D341Med (cell line): ENCODE measurements at places on chromosomes 5 and 9.

- DNase-seq: peak; percentile 98
Observed at GRCh38 chr9:132877824-132878694, at the start of gene AK8. Gene AK8, minus strand, starts transcription at chr9:132878284. Its CDS starts 29 bp downstream, at chr9:132878255.

GRCh38 chr9:114836769-114837168 lies 30.9 kb upstream of the TNFSF15 start:
- no peak for DNase-seq

DNA sequence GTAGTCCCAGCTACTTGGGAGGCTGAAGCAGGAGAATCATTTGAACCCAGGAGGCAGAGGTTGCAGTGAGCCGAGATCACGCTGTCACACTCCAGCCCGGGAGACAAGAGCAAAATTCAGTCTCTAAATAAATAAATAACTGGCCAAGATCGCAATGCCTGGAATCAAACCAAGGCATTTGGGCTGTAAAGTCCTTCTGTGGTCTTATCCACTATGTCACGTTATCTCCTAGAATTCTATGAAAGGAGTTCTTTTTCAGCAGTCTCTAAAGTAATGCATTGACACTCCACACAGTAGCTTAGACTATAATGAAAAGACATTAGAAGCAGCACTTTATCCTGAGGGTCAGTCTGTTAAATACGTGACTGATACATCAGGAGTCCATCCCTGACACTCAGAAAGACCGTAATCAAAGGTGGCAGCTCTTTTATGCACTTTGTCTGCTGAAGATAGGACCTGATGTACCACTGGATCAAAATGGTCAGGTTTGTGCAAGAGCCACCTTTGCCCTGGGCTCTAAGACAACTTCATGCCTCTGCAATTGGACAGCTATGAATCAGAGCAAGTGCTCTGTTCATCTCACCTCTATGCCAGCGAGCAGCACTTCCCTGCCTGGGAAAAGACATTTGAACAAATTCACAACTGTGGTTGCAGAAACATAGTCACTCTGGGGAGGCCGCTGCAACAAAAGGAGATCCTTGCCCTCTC lies 31.7 kb upstream of the GNA14 start:
- no peak for DNase-seq

- DNase-seq: no peak
Observed at GRCh38 chr9:92649007-92649406, 20.9 kb downstream of the IPPK start.

GRCh38 chr9:21974343-21974721 lies 19.9 kb downstream of the CDKN2A start:
- DNase-seq: no peak

- no peak for DNase-seq
Observed at GRCh38 chr9:124964604-124965003, 23.7 kb upstream of the GOLGA1 start.

- no peak for DNase-seq
Observed at GRCh38 chr5:175803736-175804454, 67.5 kb upstream of the CPLX2 start.

DNA sequence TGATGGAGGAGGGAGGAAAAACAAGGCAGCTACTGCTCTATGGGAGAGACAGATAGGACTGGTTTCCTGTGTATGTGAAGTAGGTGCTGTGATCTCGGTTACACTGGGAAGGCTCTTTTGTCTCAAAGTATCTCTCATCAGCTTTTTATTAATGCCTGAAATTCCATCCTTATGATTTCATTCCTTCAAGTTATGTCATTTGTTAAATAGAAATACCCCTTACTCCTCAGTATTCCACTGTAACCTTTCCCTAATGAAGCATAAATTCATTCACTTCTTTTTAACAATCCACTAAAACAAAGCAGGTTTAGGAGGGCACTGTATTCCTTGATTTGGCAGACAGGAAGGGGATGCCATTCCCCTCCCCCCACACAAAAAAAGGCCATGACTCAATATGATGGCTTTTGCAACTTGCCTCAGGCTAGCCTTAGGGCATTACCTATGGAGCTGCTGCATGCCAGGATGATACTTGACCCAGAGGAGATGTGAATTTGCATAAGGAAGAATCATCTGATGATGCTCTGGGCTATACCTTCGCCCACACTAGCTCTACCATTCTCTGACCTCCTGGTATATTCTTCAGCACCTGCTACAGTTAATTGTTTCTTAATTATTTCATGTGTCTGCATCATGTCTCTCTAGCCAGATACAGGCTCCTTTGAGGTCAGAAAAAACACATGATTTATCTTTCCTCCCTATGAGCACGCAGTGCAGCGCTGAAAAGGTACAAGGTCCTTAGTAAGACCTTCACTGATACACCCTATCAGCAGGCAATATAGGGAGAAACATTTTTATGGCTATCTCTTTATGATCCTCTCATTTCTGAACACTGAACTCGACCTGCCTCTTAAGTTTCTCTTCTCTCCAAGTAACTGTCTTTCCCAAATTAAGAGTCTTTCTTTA lies 26.3 kb downstream of the NR3C1 start:
- DNase-seq: no peak

DNA sequence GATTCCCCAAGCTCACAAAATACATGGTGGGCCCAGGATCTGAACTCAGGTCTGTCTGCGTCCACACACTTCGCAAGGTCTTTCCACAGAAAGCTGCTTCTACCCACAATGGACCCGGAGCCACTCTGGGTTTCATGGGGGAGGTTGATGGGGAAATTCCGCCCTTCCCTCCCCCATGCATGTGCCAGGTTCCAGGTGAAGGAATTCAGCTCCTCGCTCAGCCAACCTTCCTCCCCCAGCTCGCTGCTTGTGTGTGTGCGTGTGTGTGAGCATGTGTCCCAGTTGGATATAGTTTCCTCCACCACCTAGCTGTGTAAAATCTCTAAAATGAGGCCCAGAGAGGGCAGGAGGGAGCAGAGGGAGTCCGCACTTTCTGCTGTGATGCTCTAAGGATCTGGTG lies 1.0 kb downstream of the PTGS1 start:
- no peak for DNase-seq

DNA sequence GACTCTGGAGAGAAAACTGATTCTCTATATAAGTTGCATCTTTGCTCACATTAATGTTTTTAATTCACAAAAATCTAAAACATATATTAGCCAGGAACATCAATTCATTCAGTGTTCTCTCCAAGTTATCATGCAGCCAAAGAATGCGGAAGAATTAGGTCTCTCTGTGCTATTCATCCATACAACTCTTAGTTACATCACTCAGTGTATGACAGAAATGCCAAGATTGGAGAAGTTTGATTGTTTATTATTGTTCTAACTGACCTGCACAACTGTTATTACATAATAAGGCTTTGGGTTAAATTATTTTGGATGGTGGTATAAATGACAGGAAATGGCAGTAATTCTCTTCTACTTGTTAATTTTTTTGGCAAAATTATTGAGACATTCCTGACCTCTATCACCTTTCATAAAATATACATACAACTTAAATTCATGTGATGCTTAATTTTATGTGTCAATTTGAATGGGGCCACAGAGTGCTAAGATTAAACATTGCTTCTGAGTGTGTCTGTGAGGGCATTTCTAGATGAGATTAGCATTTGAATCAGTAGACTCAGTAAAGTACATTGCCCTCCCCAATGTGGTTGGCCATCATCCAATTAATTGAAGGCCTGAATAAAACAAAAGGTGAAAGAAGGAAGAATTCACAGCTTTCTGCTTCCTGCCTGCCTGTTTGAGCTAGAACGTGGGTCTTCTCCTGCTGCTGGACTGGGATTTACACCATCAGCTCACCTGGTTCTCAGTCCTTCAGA lies 70.2 kb downstream of the NR2F1-AS1 start:
- DNase-seq: no peak

DNA sequence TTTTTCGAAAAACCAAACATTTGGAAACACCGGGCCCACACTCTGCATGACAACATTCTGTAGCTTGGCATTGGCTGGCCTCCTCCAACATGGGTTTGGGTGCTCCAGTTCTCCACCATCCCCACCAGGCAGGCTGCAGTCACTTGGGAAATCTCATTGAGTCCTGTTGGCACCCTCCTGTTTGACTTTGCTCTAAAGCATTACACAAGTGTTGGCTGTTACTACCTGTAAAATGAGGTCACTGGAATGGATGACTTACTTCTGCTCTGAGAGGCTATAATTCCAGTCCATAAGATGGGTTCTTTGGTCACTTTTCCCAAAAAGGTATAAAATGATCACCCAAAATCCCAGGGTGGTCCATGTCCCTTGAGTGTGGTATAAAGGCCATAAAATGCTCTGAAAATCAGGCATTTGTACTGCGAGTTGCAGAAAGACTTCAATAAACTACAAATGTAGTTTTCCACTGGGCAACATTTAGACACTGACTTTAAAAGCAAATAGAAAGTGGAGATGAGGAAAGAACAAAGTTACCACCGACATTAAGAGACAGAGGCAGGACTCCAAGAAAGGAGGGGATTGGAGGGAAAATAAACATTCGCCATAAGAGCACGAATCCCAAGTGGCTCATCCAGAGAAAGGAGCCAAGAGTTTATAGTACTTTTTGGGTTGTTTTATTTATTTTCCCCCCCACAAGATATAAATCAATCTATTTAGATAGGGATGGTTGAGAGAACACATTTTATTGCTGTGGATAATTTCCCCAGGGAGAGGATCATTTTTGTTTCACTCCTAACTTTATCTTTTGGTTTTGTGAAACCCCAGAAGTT lies 295.1 kb downstream of the TLE1 start:
- DNase-seq: no peak

- peak; percentile 55 for DNase-seq
Observed at GRCh38 chr9:95506678-95507463, 9.9 kb downstream of the PTCH1 start.

DNA sequence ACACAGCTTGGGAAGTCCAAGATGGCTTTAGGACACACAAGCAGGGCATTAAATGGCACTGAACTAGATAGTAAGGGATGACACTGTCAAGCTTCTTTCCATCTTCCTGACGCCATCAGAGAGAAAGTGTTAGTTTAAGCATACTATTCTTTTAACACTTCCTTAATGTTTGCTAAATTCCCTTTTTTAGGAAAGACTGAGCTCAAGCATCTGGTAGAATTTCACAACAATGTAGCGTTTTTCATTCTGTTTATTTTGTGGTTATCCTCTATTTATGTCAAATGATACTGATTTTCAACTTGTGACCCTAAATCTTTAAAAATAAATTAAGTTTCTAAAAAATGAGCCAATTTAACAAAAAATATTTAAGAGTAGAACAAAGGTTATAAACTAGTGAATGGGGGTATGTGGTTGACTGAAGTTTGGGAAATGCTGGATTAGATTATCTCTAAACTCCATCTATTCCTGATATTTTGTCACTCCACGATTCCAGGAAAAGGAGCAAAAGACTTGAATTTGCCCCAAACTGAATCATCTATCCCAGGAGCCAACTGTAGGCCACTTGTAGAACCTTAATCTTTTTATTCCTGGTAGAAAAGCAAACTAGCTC lies 147.4 kb upstream of the KLF9 start:
- DNase-seq: no peak

- DNase-seq: no peak
Observed at GRCh38 chr9:77981332-77981731, 50.3 kb downstream of the GNAQ start.

- DNase-seq: peak; percentile 93
Observed at GRCh38 chr9:117487555-117488175, 72.8 kb upstream of the ASTN2 start.

DNA sequence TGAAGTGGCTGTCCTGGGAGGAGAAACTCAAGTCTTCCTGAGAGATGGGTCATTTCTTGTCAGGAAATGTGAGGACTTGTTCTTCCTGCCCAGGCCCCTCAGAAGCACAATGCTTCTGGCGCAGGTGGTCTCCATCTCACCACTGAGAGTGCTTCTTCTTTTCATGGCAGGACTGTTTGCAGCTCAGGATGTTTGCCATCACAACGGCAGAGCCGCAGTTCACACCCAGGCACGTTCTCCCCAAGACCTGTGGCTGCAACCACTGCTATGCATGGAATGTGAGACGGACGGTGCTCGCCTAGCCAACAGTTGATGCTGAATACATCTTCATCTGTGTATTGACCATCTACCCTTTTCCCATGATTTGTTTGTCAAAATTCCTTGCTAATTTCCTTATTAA lies 216.3 kb downstream of the GADD45G start:
- no peak for DNase-seq

DNA sequence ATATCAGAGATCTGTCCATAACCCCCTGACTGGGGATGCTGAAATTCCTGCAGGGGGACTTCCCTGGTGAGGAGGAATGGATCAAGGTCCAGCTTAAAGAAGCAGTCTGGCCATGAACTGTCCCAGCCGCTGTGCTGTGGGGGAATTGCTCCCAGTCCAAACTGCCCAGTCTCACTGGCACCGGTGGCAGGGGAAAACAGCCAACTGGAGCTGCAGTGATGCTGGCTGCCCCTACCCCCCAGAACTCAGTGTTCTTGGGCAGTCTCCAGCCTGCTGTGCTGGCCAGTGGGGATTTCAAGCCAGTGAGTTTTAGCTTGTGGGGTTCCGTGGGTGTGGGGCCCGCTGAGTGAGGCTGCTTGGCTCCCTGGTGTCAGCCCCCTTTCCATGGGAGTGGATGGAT lies 306.5 kb upstream of the RPS23 start:
- no peak for DNase-seq

DNA sequence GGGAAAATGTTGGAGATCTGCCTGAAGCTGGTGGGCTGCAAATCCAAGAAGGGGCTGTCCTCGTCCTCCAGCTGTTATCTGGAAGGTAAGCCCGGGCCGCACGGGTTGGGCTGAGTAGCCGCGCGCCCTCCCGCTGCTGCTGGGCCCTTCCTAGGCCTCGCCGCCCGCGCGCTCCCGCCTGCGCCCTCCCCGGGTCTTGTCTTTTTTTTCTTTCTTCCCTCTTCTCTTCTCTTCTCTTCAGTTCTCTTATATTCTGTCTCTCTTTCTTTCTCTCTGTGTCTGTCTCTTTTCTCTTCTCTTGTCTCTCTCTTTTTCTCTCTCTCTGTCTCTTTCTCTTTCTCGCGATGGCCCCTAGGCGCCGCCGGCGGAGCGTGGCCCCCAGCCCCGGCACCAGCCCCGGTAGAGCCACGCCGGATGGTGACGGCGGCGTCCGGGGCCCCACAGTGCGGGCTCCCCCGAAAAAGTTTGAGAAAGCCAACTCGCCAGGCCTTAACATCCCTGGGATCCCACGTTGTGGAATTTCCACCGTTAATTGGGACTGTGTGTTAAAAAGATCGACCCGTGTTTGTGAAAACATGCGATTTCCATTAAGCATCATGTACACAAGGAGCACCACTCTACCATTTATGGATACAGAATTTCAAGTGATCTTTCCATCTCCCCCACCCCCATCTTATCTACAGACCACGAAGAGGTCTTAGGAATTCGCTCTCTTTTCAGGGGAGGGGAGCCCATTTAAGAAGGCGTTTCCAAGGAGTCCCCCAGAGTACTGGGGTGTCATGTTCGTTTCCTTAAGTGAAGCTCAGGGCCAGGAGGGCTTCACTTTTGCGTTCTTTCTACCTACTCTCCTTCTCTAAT lies 616 bp downstream of the ABL1 start:
- peak; percentile 77 for DNase-seq

GRCh38 chr5:103624035-103624480 lies 61.5 kb upstream of the NUDT12 start:
- no peak for DNase-seq

DNA sequence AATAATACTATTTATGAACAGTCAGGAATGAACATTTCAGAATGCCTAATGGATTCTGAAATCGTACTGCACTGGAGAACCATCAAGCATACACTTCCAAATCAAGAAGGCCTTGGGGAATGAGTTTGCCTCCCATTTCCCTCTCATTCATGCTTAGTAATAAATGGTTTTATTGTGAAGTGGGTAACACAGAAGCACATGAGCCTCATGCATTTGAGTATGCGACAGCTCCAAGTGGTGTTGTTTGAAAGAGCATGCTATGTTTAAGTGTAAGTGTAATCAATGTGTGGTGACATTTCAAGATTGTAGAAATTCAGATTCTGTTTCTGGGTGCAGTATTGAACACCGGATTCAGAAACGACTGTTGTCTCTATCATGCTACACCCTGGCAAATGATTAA lies 60.0 kb downstream of the SGCD start:
- DNase-seq: no peak
